ENCODE measurements at places on chromosomes 3 and 15.

DNA sequence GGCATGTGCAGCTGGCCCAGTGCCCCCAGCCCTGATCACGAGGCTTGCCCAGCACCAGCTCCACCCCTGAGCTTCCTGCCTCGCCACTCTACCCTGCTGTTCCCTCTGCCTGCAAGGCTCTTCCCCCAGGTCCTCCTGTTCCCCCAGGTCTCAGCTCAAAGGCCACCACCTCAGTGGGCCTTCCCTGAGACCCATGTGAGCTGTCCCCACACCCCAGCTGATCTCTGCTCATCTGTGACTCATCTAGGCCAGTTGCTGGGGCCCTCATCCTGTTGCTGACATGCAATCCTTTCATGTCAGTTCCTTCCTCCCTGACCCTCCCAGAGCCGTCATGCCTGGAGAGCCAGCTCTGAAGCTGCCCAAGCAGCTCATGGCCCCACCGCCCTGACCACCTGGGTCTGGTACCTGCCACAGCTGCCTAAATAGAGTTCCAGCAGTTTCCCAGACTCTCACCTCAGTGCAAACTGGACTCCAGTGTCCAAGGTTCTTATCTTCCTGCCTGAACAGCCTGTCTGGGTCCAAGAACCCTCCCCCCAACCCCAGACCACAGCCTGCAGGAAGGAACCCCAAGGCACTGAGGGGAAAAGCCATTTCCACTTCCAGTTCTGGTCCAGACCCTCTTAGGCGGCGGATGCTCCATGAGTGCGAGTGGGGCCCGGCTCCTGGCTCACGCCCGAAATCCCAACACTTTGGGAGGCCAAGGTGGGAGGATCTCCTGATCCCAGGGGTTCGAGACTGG, 116.6 kb upstream of the IQSEC1 start:
- DNase-seq = no peak

- DNase-seq = no peak
These were observed 8.6 kb downstream of the WDR73 start for GRCh38 chr15:84645496-84645895.

GRCh38 chr3:17287006-17287689, 402.4 kb downstream of the PLCL2 start:
- no peak for DNase-seq

DNA sequence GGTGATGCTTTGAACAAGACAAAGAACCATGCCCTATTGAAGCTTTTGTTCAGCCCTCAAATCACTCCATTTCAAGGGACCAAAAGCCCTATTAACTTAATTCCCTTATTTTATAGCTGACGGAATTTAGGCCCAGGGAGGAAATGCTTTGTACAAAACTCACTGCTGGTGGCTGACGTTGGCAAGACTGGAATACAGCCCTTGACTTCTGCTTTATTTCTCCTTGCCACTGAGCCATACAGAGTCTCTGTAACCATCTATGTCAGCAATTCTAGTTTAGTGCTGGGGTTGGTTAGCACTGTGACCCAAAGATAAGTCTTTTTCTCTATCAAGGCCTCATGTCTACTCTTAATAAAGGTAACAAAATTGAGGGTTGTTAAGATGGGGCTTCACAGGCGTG, 316.1 kb upstream of the TPRG1 start:
- no peak for DNase-seq

- DNase-seq = no peak
These were observed 85.9 kb upstream of the FNDC3B start for GRCh38 chr3:171953301-171954022.

DNA sequence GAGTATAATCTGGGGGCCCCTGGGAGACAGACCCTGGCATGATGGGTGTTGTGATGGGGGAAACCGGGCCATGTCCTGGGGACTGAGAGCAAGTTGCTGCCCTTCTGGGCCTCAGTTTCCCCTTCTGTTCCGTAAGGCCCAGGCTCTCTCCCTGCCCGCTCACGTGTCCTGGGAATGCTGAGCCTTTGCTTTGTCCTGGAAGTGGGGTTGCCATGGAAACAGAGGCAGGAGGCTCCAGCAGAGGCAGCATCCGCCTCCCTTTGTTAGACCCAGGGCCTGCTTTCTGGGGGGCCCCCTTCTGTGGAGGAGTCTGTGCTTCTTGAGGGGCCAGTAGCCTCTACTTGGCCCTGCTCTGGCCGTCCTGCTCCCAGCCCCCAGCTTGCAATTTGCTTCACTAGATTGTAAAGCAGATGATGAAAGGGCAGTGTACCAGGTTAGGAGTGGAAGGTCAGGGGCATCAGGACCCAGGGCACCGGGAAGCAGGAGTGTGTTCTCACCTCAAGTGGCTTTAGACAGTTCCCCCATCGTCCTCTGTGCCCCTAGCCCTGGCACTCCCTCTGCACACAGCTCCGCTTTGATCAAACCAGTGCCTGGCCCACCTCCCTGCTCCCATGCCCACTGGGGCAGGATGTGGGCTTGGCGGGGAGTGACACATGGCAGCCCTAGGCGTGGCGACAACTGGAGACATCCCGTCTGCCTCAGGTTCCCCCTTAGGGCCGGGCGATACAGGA, 105.6 kb downstream of the FBLN2 start:
- DNase-seq = no peak

DNA sequence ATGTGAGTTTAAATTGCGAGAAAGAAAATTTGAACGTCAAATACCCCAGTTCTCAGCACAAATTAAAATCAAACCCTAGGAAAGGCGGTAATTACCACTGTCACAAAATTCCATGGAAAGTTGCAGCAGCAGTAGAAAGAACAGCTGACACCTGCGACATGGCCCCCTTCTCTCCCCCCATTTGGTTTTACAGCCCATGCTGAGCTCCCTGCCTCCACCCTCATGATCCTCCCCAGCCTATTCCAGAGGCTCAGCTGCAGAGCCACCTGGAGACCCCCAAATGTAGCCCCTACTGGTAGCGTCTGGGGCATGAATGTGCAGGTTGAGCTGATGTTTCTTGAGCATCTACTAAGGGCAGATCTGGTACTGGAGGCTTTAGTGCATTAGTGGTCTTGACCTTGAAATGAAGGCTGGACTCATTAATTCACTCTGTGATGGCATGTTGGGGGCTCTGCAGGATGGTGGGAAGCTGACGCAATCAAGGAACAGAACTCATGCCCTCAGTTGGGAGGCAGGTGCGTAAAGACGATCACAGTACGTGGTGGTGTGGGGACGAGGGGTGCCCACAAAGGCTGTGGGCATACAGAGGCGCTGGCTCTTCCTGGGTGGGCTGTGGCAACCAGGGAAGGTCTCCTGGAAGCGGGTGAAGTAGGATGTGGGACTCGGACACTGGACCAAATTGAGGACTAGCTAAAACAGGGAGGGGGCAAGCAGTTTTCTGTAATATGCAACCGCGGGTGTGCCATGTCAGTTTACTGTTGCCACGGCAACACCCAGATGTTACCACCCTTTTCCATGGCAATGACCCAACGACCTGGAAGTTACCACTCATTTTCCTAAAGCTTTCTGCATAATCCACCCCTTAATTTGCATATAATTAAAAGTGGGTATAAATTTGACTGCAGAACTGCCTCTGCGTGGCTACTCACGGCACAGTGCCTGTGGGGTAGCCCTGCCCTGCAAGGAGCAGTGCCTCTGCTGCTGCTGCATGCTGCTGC, 39.8 kb downstream of the PRKCD start:
- DNase-seq = no peak

DNA sequence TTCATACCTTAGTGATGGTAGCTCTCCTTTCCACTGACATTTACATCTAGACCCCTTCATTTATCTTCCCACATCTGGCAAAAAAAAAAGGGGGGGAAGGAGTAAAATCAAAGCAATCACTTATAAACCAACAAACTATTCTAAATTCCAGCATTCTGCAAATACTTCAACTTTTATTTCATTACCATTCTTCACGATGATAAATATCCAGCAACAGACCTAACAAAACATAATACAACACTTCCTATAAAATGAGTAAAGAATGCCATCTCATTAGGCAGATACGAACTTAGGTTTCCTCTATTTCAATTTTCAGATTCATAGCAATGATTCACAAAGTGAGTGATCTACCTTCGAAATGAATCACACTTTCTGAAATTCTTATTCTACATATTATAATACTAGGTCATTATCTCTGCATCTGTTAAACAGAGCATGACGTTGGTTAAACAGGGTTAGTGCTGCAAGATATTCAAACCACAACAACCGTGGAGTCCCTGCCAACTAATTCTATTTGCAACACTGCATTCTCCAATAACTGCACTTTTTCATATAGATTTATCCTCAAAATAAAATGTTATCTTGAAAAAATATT, at the start of gene LRRFIP2:
LRRFIP2 (minus strand) TSS at position 51 of the 595 bp plus-strand sequence. CDS start 25,599 bp downstream, outside the sequence.
- no peak for DNase-seq

DNA sequence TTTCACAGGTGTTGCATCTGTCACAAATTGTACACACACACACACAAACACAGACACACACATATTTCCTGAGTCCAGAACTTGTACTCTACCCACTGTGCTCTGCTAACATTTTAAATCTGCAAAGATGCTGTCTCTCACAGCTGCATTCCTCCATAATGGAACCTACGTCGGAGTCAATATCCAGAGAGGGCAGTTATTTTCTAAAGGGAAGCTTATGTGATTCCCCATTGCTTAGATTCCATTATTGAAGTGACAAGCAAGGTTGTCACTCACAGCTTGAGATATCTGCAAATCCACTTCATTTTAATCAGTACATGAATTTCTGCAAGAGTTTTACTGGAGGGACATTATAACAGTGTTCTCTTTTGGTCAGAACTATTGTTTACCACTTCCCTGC, 992.4 kb downstream of the NSUN3 start:
- DNase-seq = no peak

DNA sequence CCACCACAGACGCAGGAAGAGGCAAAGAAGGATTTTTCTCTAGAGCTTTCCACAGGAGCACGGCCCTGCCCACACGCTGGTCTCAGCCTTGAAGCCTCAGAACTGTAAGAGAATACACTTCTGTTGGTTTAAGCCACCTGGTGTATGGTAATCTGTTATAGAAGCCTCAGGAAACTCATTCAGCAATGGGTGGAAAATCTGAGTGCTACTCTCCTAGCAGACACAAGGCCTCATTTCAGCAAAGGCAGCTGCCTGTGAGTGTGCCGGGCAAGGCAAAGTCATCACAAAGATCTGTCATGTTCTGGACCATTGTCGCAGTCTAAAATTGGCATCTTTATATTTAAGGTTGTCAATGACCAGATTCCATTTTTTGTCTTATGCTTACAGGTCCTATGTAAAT, 31.0 kb downstream of the ATP10A start:
- DNase-seq = no peak

GRCh38 chr3:115644391-115644790, 21.1 kb downstream of the GAP43 start:
- DNase-seq = no peak

GRCh38 chr3:61141697-61142096, 109.6 kb downstream of the FHIT start:
- DNase-seq = no peak

DNA sequence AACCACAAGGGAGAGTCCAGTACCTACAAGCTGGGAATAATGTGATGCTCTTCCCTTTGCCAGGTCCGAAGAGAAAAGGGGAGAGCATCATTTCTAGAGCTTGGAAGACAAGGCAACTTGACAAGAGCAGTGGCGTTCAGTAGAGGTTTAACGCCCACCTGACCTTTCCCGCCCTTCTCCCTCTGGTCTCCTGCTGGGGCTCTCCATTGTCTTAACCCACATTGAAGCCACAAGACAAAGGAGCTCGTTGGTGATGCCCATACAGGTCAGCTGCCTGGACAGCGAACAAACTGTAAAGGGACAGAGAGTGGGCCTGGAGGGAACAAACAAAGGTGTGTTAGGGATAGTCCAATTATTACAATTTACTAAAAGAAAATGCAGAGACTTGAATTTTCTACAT, 13.1 kb upstream of the DUT start:
- DNase-seq = no peak

DNA sequence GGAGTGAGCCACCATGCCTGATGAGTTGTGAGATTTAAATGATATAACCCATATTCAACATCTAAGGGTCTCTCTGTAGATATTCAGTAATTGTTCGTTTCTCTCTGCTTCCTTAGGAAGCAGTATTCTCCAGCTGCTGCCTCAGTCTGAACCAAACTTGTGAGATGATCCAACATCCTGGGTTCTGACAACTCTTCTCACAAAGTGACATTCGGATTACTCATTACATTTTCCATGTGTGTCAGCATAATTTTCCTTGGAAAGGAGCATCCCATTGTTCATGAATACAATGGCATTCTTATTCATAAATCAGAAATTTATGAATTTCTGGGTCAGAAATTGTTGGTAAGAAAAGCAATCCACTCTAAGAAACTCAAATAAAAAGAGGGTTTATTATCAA, 15.0 kb upstream of the SEC22A start:
- DNase-seq = no peak

- DNase-seq = no peak
These were observed 7.5 kb downstream of the UNC45A start for GRCh38 chr15:90942354-90943120.

- DNase-seq = no peak
These were observed 63.3 kb upstream of the CORO2B start for GRCh38 chr15:68515371-68516095.

DNA sequence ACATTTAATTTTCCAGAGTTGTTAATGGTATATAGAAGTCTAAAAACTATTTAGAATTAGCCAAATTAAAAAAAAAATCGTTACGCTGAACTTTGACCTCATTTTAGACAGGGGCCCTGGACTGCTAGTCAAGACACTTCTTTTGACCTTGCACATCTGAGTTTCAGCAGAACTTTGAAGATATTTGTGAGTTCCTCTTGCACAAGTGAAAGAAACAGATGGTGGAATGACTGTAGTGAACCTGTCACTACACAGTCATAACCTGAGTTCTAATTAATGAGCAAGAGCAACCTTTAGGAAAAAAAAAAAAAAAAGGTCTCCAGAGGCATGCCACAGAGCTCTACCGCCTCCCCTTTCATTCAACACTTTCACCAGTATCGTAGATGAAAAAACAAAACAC, 5.3 kb downstream of the MYO5C start:
- DNase-seq = no peak

DNA sequence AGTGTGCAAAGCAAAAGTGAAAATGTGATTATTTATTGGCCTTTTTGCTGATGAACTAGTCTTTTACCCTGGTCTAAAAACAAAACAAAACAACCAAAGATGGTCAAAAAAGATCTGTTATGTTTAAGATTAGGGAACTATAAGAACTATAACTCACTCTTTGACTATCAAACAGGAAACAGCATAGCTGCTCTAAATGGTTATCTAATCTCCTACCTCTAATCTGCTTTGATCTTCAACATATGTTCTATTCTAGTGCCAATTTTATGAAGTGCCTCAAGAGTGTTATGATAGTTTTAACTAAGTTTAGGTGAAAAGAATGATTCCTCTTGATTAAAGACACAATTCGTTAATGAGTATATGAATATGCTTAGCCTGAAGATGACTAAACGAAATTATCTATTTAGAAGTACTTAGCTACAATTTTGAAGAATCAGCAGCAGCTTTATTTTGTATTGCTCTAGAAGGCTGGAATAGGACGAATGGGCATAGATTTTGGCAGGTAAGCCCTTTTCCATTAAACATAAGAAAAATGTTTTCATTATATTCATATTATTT, 46.0 kb downstream of the SETD2 start:
- no peak for DNase-seq
